ENCODE measurements at places on chromosomes 5 and 9.

- DNase-seq: no peak
These were observed 7.3 kb downstream of the CDC14B start for GRCh38 chr9:96612105-96612965.

GRCh38 chr5:44365345-44365744, 23.9 kb downstream of the FGF10 start:
- no peak for DNase-seq

DNA sequence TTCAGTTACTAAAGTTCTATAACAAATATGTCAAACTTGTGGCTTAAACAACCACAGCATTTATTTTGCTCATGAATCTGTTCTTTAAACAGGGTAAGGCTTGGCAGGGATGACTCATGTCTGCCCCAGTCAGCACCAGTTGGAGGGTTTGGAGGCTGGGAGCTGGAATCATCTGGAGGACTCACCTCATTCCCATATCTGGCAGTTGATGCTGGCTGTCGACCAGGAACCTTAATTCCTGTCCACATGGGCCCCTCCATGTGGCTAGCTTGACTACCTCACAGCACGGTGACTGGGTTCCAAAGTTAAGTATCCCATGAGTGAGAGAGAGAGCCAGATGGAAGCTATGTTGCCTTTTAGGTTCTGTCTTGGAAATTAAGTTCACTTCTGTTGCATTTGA, 13.8 kb upstream of the CCL28 start:
- DNase-seq: no peak

GRCh38 chr5:171989276-171989675, 17.2 kb downstream of the FBXW11 start:
- no peak for DNase-seq

DNA sequence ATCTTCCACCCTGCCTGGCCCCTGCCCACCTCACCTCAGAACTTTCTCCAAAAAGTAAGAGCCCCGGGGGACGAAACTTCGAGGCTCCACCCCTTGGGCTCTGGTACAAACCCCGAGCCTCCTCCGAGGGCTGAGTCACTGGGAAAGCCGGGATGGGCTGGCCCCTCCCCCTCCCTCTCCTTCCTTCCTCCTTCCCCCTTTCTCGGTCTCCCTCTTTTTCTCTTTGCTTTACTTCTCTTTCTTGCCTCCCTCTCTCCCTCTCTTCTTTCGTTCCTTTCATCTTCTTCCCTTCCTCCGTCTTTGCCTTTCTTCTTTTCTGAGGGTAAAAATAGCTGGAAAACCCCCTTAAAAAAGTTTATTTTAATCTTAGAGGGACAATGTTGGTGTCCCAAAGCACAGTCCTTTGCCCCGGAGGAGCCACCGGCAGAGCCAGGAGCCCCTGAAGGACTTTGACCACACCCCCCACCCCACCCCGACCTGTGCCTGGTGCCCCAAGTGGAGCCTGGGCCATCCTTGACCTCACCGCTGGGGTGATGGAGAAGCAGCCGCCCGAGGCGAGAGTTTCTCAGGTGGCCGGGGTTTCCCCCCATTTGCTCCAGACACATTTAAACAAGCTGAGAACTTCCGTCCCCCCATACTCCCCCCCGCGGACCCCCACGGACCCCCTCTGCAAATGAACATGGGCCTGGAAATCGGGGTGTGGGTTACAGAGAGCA, 5.7 kb upstream of the NOTCH1 start:
- no peak for DNase-seq

DNA sequence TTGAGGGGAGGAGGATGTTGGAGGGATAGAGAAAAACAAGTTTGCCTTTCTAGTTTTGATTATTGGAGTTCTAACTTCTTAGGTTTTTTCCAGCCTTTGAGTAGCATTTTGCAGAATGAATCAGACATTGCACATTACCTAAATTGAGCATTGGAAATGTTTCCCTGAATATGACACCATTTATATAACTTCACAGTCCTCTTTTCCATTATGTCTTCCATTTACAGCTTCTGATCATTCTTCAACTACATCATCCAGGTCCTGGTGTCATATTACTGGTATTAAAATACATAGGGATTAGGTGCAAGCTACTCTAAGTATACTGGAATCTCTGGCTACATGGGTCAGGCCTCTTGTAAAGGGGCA, 286.1 kb downstream of the ARHGAP26 start:
- no peak for DNase-seq

GRCh38 chr9:117097761-117098160, 317.1 kb downstream of the ASTN2 start:
- no peak for DNase-seq

- no peak for DNase-seq
These were observed 42.3 kb downstream of the SH3RF2 start for GRCh38 chr5:145978708-145979107.

DNA sequence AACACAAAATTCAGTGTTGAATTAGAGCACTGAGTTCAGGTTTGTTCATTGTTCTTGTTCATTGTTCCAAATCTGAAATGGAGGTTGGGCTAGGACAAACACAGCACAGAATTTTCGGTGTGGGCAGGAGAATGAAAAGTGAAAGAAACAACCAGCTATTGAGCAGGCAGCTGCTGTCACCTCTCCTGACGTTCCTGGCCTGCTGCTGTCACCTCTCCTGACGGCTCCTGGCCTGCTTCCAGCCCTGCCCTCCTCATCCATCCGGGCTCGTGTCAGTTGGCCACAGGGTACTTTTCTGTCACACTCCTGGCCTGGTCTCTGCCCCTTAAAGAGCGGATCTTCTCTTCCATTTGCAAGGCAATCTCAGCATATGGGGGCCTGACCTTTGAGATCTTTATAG, 45.2 kb upstream of the CKMT2 start:
- no peak for DNase-seq

GRCh38 chr9:95463148-95464060, 53.4 kb downstream of the PTCH1 start:
- no peak for DNase-seq

GRCh38 chr5:35362772-35363171, 132.5 kb upstream of the PRLR start:
- no peak for DNase-seq

GRCh38 chr9:5857928-5858327, 25.0 kb upstream of the ERMP1 start:
- no peak for DNase-seq

DNA sequence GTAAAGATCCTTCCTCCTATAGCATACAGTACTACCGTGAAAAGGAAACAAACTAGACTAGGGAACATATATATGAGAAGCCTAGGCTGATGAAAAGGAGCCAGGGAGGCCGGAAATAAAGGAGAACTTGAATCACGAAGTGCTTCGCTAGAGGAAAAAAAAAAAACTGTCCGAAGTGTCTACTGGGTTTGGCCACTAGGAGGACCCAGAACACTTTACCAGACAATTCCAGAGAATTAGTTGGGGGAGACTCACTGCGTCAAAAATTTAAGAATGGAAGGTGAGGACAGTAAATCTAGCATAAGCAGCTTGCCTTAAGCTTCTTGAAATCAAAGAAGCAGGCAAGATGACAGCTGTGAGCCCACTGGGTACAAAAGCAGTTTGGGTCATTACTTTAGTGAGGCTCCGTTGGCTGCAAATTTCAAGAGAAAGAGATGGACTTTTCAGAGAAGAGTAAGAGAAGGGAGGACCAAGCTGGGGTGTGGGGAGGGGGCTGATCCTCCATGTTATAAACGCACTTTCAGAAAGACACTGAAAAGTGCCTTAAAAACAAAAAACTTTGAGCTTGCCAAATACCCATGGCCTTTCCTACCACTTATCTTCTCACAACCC, 47.4 kb downstream of the P4HA2 start:
- DNase-seq: no peak

- no peak for DNase-seq
These were observed 219.3 kb upstream of the GRIN3A start for GRCh38 chr9:101957705-101958104.

- no peak for DNase-seq
These were observed 84.0 kb downstream of the ADAMTS12 start for GRCh38 chr5:33807771-33808170.

Measured in stimulated activated naive CD4-positive, alpha-beta T cell (primary cell).